ENCODE measurements at places on chromosomes 6 and 20. TPM values are rescaled to one million over a fixed set of nuclear protein-coding genes. Genes with fewer than 3 reads are reported as not detected.

FOXQ1 gene
- total RNA-seq = not detected

RPN2 gene
- total RNA-seq = 81.4 TPM

ARG1 gene
- 0.22 TPM for total RNA-seq

DNA sequence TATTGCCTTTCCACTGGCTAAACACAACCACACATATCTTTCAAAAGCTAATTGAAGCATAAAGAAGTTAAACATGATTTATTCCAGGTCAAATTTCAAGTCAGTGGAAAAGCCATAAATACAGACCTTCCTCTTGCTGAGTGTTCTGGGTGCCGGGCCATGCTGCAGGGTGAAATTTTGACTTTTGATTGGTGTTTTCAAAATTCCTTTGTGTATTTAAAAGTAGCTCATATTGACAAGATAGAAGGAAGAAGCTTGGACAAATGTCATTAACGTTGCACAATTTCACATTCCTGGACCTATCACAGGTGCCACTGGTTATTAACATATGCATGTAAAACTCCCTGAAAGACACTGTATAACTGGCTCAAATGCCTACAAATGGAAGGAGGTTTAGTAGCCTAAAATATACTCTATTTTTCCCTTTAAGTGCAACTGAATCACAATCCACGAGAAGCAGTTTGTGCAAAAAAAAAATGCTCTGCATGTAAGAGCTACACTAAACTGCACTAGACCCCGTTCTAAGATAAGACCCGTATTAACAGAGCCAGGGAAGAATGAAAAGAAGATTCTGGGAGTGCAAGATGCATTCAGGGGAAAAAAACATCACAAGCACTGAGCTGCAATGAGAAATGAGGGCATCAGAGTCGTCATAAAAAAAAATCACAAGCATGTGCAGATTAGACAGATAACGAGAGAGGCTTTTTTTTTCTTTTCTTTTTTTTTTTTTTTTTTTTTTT is 30.4 kb downstream of the ATXN1 start:
- DNase-seq = no peak

DNA sequence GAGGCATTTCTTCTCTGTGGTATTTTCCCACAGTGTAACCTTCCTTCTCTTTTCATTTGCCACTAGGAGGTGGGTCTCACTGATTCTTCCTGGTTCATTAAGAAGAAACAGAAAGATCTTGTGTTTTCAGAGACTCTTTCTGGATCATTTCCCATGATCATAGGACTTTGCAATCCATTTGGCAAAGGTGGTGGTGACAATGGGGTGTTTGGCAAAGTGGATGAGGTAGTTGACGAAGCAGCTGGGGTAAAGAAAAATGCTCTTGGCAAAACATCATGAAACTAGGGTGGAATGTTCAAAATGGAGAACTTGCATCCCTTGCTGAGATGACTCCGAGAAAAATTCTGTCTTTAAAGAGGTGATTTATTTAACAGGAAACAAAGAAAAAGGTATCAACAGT is 50.6 kb downstream of the TRAF3IP2 start:
- DNase-seq = no peak

DNA sequence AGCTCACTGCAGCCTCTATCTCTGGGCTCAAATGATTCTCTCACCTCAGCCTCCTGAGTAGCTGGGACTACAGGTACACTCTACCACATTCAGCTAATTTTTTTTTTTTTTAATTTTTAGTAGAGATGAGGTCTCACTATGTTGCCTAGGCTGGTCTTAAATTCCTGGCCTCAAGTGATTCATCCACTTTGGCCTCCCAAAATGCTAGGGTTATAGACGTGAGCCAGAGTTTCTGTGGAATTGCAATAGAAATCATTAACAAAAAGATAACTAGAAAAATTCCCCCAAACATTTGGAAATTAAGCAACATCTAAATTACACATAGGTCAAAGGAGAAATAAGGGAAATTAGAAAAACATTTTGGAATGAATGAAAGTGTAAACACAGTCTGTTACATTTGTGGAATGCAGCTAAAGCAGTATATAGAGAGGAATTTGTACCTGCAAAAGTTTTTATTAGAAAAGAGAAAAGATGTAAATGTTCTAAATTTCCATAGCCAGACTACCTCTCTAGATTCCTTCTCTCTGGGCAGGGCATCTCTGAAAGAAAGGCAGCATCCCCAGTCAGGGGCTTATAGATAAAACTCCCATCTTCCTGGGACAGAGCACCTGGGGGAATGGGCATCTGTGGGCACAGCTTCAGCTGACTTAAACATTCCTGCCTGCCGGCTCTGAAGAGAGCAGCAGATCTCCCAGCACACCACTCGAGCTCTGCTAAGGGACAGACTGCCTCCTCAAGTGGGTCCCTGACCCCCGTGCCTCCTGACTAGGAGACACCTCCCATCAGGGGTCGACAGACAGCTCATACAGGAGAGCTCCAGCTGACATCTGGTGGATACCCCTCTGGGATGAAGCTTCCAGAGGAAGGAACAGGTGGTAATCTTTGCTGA is 51.3 kb downstream of the ATRN start:
- no peak for DNase-seq

DNA sequence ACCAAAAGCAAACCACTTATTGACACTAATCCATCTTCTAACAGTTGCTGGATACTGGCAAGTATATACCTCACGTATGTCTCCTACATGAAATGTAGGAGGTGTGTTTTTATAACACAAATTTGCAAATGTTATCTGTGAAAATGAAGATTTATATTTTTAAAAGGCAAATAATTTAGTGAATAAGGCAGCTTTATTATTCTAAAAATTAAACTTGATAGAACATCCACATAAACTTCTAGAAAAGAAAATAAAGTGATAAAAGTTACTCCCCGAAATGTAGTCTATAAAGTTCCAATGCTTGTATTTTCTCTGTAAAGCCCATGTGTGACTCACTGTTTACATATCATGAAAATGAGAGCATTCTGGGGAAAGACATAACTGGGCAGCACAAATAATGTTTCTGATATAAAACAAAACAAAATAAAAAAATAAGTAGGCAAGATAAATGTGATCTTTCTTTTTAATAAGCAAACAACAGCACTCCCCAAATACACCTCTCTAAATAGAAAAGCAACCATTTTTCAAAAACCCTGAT is 84.4 kb downstream of the MAP7 start:
- DNase-seq = no peak

- no peak for DNase-seq
Observed at GRCh38 chr6:30685157-30686008, 1.1 kb downstream of the PPP1R18 start.

GRCh38 chr6:125753218-125753936 is 3.9 kb downstream of the HEY2 start:
- no peak for DNase-seq

DNA sequence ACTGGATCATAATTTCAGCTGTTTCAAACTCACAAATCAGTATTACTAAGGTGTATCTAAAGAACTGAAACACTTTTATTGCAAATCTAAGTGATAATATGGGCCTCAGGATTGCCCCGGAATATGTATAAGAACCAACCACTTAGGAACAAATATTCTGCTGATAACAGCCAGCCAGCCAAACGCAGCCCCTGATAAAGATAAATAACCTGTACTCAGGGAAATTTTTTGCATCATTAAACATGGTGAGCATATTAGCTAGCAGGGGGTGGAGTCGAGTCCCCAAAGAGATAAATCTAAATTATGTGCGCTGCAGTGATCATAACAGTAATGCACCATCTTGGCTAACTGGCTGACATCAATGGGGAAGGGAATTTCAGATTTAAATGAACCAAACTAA is 410.2 kb upstream of the MAP3K7 start:
- DNase-seq = no peak

DNA sequence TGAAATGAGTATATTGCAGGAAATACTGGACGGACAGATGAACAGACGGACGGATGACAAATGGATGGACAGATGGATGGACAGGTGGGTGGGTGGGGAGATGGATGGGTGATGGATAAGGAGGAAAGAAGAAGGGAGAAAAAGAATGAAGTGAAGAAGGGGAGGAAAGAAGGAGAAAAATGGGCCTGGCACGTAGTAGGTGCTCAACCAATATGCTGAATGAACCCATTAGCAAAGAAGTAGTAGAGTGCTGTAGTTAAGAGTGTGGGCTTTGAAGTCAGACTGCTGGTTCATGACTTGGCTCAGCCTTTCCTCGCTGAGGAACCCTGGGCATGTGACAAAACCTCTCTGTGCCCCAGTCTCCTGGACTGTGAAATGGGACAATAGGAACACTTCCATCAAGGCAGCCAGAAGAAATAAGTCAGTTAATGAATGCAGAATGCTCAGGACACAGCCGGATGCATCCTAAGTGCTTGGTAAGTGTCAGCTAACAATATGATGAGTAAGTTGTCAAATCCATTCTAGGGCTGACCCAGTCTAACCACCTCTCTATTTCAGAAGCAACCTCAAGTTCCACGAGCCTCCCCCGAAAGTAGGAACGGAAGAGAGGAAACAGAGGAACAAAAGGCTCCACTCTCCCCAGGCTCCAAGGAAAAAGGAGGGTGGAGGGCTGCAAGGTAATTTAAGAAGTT is 37.9 kb downstream of the PREX1 start:
- no peak for DNase-seq

DNA sequence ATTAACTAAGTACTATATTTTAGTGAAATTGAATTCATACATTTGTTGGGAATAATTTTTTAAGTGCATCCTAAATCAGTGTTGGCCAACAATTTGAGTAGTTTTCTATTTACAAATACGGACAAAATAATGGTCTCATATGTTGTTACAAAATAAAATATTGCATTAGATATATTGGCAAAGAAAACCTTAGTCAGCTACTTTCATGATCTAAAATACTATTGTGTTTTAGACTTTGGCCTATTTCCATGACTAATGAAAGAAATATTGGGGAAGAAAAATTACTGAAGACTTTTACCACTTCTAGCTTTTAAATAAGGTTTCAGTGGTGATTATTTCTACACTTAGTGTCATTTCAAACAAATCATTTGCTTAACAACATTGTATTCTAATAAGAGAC is 498.0 kb downstream of the KHDRBS2 start:
- DNase-seq = no peak

DNA sequence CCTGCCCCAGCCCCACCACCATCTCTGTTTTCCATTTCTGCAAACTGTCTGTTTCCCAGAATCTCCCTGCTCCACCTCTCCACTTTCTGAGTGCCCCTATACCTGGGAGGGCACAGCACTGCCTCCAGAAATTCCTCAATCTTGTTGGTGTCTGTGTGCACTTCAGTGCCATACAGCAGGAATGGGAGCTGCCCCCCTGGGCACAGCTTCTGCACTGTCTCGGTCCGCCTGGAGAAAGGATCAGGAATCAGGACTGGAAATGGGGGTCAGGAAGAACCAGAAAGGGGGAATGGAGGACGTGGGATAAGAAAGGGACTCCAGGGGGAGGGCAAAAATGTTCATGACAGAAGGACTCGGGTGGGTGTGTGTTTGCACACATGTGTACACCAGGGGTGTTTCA is 2.6 kb downstream of the CLIC1 start:
- no peak for DNase-seq

- DNase-seq = no peak
Observed at GRCh38 chr6:100457311-100457990, 7.3 kb downstream of the SIM1 start.

GRCh38 chr6:30709101-30709868 is 7.8 kb downstream of the MDC1 start:
- no peak for DNase-seq
